ENCODE measurements at places on chromosomes 11 and 22.

GRCh38 chr11:116366980-116367645 is 405.7 kb downstream of the BUD13 start:
- DNase-seq = no peak

DNA sequence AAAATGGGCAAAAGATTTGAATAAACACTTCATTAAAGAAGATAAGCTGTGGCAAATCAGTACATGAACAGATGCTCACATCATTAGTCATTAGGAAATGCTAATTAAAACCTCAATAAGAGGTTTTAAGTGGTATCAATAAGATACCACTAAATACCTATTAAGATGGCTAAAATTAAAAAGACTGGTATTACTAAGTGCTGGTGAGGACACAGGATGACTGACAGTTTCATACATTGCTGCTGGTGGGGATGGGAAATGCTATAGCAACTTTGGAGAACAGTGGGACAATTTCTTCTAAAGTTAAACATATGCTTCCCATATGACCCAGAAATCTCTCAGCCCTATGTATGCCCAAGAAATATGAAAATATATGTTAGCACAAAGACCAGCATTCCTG is 69.2 kb downstream of the COMMD9 start:
- DNase-seq = no peak

DNA sequence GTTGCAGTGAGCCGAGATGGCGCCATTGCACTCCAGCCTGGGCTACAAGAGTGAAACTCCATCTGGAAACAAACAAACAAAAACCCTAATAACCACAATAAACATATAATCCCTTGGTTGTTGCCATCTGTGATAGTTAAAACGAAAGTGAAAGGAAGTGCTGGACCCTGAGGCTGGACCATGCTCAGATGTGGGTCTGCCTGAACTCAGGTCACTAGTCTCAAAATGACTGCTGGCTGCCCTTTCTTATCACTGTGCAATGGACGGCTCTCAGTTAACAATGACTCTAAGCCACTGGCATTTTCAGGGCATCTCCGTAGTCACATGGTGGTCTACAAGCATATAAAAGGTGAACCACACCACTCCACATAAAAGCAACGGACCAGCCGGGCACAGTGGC is 48.2 kb upstream of the FTH1 start:
- DNase-seq = no peak

DNA sequence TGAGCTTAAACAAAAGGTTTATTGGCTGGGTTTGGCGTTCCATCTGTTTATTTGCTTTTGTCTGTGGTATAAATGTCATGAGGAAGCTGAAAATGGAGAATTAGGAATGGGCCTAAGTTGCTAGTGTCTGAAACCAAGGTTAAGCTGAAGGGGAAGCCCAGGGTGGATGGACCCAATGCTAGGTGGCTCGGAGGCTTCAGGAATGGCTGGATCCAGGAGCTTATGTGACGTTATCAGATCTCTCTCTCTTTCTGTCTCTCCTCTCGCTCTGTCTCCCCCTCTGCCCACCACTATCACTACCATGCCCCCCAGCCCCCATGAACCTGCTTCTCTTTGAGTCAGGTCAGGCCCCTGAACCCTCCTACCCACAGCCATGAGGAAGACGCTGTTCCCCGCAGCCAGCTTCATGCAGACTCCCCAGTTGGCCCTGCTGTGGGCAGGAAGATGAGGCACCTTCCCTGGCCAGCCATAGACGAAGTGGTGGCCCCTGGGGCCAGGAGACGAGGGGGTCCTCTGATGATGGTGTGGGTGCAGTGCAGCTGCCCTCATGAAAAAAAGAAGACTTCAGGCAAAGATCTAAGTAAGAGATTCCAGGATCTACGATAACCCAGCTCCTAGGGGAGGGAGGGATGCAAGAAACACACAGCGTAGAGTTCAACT is 101.5 kb downstream of the BRD1 start:
- DNase-seq = no peak

GRCh38 chr11:116788534-116788933 is 711 bp upstream of the ZPR1 start:
- DNase-seq = no peak

- no peak for DNase-seq
Observed at GRCh38 chr11:86596861-86597586, 75.4 kb downstream of the ME3 start.

DNA sequence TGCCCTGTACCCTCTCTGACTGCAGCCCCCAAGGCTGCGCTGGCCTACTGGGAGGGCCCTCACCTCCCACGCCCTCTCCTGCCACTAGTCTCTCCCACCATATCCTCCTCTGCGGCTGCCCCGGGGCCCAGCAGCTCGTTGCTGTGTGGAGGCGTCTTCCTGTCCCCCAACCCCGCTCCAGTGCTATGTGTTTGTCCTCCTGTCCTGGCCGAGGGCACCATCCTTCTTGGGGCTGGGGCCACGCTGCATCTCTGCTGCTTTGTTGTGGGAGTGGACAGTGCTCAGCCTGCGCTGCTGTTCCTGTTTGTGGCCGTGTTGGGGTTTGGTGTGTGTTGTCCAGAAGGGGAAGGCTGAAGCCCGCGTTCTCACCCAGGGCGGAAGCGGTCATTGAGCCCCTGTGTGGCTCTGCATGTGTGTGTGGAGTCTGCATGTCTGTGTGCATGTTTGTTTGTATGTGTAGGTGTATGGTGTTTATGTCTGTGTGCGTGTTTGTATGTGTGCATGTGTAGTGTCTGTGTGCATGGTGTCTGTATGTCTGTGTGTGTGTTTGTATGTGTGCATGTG is 15.7 kb downstream of the TPCN2 start:
- DNase-seq = no peak

DNA sequence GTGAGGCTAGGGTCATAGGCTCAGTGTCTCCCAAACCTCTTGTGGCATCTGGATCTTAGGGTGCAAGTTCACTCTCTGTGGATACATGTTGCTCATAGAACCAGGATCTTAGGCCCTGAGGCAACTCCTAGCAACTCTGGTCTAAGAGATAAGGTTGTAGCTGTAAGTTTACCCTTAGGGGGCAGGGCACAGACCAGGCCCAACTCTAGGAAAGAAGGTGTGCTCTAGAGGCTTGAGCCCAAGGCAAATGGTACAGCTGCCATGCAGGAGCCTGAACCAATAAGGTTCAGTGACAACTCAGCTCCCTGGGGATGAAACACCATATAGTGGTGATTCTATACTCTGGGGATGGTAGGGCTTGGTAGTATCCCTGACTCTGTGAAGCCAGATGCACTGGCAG is 17.8 kb downstream of the CALCB start:
- DNase-seq = no peak

DNA sequence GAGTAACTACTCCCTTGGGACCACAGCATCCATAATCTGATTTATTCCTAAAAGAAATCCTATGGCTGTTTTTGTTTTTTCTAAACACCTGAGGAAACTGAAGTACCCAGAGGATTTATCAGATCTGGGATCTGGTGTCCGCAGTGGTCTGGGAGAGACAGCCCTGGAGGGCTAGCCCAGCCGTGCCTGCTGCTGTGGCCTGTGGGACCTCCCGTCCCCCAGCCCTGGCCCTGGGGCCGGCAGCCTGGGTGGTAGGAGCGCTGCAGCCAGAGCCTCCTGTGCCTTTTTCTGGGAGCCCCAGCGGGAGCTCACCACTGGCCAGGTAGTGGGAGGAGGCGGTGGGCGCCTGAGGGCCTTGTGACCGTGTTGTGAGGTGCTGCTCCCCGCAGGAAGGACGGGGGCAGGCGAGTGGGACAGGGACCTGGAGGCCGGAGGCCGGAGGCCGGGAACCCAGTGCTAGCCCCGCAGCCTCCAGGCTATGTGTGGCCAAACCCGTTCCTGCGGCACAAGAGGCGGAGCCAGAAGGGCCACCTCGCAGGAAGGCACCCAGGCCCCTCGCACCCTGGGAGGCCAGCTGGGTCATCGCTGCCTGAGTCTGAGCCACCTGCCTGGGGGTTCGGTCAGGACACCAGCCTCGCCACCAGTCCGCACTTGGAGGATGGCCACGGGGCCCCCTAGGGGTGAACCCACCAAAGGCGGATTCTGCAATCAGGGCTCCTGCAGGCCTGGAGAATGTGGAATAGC is 18.2 kb upstream of the C11orf96 start:
- DNase-seq = no peak

- DNase-seq = no peak
Observed at GRCh38 chr11:114259551-114259983, 36.6 kb upstream of the NNMT start.

GRCh38 chr11:121795174-121795573 is 320.8 kb downstream of the BLID start:
- no peak for DNase-seq

DNA sequence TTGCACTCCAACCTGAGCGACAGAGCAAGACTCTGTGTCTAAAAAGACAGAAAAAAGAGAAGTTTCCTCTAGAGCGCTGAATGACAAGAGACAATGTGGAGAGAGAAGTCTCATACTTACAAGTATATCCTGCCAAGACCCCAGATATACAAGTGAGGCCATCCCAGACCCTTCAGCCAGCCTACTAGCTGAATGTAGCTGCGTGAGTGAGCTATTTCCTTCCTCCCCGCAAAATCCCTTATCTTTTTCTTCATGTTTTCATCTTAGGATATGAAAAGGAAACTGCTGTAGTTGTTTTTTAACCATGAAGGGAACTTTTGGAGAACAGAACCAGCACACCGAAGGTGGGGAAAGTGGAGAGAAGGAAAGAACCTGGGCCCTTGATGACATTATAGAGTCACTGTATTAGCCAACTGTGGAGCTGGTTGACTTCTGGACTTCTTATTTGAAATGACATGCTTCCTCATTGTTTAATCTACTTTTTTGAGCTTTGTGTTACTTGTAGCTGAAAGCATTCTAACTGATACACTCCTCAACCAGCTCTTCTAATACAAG is 4.4 kb upstream of the DDX17 start:
- DNase-seq = no peak

DNA sequence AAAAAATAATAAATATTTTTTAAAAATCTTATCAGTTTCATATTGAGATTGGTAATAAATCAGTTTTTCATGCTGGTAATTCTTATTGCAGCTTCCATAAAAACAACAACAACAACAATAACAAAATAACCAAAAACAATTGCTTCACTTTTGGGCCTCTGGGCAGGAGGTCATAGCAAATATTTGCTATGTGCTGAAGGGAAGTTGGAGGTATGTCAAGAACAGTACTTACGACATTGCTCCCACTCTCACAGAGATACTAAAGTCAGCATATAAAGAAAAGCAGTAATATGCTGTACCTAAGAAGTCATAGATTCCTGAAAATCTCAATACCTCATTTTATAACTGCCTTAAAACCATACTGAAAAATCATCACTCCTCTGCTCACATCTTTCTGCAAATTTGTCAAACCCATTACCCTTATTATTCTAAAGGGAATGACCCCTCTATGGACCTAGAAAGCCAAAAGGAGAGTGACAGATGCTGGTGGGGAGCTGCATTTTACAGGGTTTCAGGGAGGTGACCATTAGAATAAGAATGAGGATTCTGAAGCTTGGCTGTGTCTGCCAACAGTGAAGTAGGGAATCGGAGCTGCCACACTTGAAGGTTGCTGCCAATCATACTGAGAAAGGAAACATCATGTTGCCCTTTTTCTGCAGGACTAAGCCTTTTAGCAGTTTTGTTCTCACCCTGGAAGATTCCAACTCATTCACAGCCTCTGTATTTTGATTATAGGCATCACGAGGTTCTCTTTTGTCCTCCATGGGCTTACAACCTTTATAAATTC is 742.9 kb downstream of the LRRC4C start:
- DNase-seq = no peak

DNA sequence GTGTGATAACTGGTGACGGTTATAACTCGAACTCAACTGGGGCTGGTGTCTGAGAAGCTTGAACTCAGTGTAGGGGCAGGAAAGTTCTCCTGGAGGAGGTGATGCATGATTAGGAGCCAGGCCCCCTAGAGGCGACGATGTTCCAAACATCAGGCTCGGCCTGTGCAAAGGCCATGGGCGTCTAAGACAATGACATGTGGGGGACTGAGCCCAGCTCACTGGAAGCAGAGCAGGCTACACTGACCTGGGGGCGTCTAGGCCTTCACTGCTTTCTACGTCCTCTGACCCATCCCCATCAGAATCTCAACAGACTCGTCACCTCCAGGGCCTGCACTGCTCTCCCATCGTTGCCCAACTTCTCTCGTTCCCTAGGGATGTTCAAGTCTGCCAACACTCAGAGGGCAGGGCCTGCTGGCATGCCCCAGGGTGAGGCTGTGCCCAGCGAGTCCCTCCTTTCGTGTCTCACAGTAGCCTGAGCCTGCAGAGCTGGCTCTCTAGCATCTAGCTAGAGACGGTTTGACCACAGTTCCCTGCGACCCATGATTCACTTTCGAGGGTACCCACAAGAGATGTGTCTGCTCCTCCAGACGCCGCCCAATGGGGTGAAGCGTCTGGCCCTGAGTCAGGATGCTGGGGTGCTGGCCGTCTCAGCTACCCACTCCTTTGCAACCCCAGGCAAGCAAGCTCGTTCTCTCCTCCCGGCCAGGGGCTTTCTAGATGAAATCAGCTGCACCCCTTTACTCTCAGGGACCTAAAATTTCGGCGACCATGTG is 1.1 kb upstream of the ATG16L2 start:
- DNase-seq = peak; percentile 91

DNA sequence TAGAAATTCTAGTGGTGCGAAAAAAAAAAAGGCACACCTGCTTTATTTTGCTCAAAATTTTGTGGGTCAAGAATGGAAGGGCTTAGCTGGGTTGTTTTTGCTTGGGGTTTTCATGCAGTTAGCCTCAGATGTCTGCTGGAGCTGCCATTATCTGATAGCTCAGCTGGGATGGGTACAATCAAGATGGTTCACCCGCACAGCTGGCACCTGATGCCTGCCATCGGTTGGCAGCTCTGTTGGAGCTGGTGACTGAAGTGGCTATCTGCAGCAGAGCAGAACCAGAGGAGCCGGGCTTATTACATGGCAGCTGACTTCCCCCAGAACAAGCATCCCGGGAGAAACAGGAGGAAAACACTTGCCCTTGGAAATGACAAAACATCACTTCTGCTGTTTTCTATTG is 12.1 kb upstream of the ELFN2 start:
- no peak for DNase-seq

- peak; percentile 81 for DNase-seq
Observed at GRCh38 chr22:36405671-36406538, 18.1 kb upstream of the MYH9 start.

- DNase-seq = no peak
Observed at GRCh38 chr11:65610404-65610803, 3.6 kb downstream of the MAP3K11 start.

DNA sequence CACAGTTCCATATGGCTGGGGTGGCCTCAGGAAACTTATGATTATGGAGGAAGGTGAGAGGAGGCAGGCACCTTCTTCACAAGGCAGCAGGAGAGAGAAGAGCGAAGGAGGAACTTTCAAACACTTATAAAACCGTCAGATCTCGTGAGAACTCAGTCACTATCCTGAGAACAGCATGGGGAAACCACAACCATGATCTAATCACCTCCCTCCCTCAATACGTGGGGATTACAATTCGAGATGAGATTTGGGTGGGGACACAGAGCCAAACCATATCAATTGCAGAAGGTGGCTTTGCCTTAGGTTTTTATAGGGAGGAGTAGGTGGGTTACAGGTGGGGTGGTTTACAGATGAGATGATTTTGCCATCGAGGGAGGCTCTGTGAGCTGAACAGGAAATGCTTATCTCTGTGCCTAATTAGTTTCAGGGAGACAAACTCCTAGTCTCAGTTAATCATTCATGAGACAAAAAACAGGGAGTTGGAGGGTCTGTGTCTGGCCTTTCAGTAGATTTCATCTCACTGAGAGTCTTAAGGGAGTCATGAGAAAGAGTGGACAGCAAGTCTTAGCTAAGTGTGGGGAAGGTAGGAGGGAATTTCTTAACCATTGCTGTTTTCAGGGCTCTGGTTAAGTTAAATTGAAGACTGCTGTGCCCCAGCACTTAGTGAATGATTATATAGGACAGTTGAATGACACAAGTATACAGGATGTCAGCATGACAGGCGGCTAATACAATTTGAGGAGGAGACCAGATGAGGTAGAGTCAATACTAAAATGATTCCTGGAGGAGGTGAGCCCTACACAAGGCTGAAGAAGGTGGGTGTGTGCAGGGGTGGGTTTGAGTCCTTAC is 47.7 kb downstream of the CWC15 start:
- DNase-seq = no peak
